Omental fat pad (tissue), 4 donors: ENCODE measurements at places on chromosomes 6 and 20.

DNA sequence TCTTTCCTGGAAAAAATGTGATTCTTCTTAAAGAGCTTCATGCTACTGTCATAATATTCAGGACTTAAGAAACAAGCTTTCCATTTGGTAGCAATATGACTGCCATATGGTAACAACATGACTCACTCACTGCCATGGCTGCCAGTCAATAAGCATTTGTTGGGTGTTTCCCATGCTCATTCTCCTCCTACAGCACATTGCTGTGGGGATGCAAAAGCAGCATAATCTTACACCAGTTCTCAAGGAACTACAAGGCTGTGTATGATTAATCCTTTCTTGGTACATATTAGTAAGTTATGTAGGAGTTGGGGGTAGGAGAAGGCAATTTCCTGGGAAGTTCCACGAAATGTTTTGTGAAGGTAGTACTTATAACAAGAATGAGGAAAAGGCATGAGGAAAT, 76.7 kb downstream of the CEP162 start:
- no peak for DNase-seq

- DNase-seq = no peak
Measured at GRCh38 chr20:39195582-39196021, 233.5 kb downstream of the DHX35 start.

- DNase-seq = no peak
Measured at GRCh38 chr6:69774740-69775584, 21.8 kb downstream of the LMBRD1 start.

DNA sequence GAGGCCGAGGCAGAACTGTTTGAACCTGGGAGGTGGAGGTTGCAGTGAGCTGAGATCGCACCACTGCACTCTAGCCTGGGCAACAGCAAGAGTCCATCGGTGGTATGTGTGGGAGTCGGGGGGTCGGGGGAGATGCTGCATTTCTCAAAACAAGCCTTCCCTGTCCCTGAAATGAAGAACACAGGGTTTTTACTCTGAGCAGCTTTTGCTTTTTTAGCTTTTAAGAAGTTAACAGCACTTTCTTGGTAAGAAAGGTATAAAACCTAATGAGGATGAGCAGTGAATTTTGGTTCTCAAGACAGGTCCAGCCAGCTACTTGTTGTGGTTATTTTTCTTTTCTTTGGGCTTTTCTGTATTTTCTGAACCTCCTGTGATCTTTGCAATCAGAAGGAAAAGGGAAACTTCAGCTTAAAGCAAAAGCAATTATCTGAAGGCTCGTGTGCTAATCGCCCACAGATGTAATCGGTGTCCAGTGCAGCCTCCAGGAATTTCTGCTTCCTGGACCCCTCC, 3.7 kb downstream of the RPL10A start:
- no peak for DNase-seq

DNA sequence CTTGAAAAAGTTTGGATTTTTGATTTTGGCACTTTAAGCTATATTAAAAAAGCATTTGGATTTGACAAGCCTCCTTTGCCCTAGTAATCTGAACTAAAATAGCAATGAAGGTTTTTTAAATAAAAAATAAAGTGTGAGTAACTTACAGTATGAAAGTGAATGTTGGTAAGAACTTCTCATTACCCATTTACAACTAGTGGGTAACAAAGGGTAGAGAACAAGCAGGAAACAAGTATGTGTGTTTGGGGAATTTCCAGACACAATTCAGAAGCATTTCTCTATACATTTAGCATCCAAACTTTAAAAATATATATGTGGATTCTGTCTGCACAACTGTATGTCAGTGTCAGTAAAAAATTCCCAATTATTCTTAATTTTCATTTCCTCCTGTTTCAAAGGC, 2.9 kb downstream of the TMEM30A start:
- DNase-seq = no peak

GRCh38 chr6:87903323-87903722, 144.3 kb upstream of the SPACA1 start:
- no peak for DNase-seq

DNA sequence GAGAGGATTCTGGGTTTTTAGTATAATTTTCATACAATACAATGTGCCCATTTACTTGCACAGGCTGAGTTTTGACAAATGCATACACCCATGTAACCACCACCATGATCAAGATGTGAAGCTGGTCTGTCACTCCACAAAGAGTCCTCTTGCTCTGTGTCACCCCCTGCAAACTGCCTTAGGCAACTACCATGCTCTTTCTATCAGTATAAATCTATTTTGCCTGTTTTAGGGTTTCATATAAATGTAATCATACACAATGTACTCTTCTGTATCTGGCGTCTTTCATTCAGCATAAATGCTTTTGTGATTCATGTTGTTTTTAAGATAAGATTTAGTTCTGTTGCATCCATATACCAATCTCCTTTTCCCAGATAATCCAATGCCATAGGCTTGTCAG, 181.9 kb upstream of the KCNG1 start:
- DNase-seq = no peak

DNA sequence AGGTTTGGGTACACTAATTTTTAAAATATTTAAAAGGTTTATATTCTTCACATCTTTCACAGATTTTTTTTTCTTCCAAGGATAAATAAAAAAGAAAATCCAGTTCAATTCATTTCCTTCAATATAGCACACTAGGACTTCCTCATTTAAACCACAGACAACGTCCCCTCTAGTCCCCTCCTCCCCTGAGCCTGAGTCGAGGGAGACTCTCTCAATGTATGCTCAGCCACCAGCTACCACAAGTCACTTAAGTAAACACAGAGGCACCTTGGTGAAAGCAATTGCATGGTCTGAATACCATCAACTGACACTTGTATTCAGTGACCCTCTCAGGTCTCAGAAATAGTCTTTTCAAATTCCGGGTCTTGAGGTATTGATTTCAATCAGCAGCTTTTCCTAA, 88.6 kb downstream of the SIM1 start:
- no peak for DNase-seq

DNA sequence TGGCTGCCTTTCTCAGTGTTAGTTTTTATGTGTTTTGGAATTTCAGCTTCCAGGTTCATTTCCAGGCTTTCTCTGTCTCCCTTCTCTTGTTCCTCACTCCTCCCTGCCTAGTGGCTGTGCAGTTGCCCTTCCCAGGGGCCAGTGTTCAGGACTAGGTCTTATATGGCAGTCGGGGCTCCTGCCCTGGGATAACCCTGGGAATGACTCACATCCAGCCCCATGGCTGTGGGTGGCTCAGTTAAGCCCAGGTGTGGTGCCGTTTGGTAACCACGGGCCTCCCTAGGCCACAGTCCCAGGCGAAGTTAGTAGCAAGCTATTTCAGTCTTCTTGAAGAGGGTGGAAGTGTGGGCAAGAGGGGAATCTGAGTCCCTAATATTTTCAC, 57.4 kb upstream of the DDR1 start:
- no peak for DNase-seq

GRCh38 chr20:48691523-48691922, 136.3 kb downstream of the PREX1 start:
- DNase-seq = no peak

DNA sequence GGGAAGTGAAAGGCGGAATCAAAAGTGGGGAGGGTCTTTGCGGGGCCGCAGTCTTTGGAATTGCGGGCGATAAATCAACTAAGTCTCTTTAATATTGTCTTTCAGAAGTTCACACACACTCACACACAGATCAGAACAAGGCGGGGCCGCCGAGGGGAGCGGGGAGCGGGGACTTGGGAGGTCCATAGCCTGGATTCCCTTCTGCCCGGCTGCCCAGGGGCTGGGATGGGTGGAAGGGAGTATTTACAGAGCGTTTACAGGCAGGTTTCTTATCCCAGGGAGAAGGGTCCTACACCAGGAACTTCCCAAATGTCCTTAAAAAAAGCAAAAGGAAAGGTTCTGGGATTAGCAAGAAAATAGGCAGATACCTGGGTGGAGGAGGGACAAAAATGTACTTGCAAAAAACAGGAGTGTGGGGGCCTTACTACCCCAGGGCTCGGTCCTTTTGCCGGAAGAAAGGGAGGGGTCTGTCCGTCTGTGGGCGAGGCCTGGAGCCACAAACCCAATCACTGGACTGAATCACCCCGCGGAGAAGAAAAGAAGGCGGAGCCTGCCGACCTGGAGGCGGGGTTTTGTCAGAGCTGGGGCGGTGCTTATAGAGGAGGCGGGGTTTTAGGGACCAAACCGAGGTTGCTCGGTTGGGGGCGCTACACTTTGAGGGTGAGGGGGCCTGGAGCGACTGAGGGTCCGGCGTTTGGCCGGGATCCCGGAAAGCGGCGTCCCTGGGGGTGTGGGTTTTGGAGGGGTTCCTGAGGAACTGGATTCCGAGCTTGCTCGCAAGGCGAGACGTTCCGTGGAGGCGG, 3.2 kb downstream of the PRRT1 start:
- DNase-seq = peak; percentile 46

GRCh38 chr6:169386411-169387057, 132.9 kb upstream of the THBS2 start:
- DNase-seq = no peak

DNA sequence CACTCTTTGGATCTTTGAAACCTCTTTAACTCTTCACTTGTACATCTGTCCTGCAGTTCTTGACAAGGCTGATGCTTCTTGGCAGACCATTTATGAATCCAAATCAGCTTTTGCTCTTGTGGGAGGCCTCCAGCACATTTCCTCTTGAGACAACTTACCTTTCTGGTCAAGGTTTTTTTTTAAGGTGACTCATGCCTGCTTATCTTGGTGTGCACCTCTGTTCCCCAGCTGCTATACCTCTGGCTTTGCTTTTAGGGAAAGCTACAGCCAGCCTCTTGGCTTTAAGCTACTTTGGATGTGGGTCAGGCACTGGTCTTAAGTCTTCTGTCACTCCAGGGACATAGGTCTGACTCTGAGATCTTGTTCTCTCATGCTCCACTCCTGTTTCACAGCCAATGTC, 106.5 kb downstream of the PHF3 start:
- no peak for DNase-seq

GRCh38 chr6:13924146-13924948, 405 bp upstream of the RNF182 start:
- DNase-seq = no peak

GRCh38 chr6:107704347-107705013, 119.6 kb downstream of the SCML4 start:
- DNase-seq = no peak

GRCh38 chr6:16181439-16182297, 52.8 kb downstream of the MYLIP start:
- DNase-seq = no peak

GRCh38 chr6:135229996-135230395, 48.9 kb downstream of the MYB start:
- no peak for DNase-seq

DNA sequence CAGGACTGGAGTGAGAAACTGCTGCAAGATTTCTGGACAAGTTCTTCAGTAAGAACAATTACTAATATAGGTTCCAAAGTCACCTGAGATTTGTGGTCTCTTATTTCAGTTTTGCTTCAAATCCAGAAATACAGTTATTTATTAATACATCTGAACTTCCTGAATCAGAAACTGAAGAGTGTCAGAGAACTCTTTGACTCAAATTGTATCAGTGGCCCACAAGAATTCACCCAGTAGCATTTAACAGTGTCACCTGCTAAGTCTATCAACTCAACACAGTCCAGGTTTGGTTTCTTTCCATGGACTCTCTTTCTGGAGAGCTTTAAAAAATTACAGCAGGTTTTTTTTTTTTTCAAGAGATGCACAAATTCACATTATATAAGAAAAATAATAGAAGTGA, 18.8 kb upstream of the NHSL1 start:
- no peak for DNase-seq

DNA sequence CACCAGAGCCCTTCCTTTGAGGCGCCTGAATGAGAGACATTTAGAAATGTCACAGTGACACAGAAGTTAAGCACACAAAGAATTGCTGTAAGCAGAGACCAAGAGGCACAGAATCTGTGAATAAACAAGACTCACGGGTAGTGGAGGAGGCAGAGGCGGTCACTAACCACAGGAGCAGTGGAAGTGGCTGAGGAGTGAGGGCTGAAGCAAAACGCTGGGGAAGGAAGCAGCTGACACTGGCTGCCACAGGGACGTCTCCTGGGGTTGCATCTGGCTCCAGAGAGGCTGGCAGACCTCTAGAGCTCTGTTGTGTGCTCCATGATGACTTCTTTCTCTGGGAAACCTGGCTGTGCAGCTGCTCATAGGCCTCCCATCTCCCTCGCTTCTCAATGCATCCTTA, 65.0 kb upstream of the SLC2A12 start:
- no peak for DNase-seq

DNA sequence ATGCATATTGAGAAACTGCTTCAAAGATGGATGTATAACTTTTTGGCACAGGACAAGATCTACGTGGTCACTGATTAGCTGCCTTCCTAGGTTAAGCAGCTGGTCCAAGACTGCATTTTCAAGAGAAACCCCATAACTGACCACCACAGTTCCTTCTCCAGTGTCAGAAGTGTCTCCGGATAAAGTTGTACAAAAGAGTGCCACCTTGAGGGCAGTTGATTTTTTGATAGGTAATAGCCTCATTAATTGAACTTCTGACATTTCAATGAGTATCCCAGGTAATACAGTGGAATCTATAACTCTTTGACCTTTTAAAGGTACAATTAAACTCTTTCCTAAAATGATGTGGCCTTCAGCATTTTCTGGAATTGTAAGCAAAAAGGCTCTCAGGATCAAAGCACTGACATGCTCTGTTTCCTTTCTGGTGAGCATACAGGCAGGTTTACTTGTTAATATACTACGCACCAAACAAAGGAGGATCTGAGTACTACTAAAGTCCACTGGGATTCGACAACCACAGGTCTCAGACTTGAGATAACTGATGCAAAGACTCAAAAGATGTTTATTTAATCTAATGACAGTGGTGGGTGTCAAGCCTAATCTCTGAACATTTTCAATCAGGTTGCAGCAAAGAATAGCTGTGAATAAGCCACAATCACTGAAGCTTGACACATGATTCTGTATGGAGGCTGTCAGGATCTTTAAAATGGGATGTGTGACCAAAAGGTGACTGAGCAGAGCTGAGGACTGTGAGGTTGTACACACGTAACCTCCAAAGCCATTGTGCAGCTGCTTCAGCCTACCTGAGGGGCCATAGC, 21.2 kb downstream of the MKKS start:
- DNase-seq = no peak

DNA sequence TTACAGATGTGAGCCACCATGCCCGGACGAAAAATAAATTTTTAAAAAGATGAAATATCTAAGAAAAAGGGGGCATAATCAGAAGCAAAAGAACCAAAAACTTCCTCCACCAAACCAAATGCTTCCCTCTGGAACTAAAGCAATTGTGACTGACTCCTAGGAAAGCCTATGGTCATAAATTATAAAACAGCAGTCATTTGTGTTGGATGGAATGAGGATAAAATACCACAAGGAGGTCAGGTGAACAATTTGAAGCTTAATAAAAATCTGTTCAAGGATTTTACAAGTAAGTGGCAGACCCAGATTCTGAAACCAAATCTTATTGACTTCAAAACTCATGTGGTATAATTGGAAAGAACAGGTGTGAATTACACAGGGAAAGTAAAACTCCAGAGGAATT, 114.5 kb downstream of the KIF13A start:
- DNase-seq = no peak

DNA sequence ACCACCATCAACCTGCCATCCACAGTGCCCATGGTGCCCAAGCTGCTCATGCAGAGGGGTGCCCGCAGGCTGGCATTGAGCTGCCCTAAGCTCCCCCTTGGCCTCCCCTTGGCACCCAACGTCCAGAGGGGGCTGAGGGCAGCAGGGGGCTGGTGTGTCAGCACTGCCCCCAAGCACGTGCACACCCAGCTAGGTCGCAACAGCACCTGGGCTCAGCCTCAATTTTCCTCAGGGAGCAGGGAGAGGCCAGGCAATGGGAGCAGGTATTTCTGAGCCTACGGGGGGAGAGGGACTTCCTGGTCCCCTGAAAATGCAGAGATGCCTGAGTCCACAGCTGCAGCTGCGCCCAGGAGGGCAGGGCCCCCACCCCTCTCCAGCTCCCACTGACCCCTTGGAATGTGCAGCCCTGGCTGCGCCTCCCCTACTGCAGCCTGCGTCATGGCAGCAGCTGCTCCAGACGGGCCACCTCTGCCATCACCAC, 204.2 kb downstream of the ANKRD60 start:
- DNase-seq = no peak
